IMR-90 (cell line): ENCODE measurements at places on chromosomes 3 and 15. TPM values are rescaled to one million over a fixed set of nuclear protein-coding genes. Genes with fewer than 3 reads are reported as not detected.

IREB2 gene
- 12.2 and 23.6 TPM in 2 replicates for total RNA-seq

CHAC1 gene
- 41.9 and 51.3 TPM in 2 replicates for total RNA-seq

STXBP5L gene
- not detected in 2 replicates for total RNA-seq

ROPN1 gene
- 0.18 TPM in 1 of 2 replicates, not detected in the other for total RNA-seq

LMAN1L gene
- total RNA-seq = not detected in 2 replicates

IQCB1 gene
- total RNA-seq = 18.3 and 26.4 TPM in 2 replicates

DNA sequence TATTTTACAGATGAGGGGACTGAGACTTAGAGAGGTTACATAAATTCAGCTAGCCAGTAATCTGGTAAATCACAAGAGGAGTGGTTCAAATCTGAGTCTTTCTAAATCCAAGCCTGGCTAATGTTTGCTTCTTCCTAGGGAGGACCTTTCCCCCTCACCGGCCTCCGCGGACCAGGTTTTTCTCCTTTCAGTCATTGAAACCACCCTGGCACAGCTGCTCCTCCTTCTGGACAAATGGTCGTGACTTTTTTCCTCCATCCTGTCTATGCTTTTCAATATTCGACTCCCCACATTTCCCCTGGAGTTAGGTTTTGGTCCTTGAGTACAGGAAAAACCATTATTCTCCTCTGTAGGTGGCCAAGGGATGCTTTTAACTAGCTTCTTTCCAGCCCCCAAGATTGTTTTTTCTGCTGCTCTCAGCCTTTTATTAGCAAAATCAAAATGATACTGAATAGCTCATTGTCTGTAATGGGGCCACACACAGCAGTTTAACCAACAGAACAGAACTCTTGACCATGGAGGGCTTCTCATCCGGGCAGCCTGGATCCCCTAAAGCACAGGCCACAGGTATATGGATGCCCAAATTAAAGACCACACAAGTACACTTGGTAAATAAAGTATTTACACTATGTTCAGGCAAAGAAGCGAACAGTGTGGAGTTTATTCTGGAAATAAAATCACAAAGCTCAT, 85.9 kb upstream of the KLHL25 start:
- DNase-seq = no peak

GRCh38 chr3:61562721-61563312, 1.4 kb downstream of the PTPRG start:
- peak; percentile 35 for DNase-seq

DNA sequence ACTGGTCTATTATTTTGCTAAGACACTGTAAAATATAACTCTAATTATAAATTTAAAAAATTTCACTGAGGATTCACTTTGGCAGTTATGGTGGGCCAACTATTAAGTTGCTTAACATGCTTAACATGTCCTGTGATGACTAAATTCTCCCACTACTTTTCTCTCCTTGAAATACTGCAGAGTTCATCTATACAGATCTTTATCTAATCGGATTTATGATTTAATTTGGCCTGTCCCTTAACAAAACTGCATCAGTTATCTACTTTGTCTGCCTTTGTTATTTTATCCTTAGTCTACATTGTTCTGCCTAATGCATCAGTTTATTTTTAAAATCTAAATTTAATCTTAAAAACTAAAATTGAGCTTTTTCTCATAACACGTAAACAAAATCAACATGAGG, 26.4 kb downstream of the CD96 start:
- no peak for DNase-seq

GRCh38 chr3:49013738-49014660, 4.4 kb downstream of the DALRD3 start:
- no peak for DNase-seq

DNA sequence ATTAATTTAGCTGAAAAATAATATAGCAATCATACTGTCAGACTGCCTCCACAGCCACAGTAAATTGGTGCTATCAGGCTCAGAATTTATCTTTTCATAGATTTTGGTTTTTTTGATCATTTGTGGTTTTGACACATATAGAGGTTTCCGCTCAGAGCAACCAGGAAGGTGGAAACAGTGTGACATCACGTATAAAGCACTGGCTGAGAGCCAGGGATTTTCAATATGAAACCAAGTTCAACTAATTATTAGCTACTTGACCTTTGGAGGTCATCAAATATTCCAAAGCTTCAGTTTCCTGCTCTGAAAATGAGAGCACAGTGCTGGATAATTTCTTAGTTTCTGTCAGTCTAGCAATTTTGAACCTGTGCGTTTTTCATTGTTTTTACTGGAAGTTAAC, 433.8 kb upstream of the SUCLG2 start:
- DNase-seq = no peak

DNA sequence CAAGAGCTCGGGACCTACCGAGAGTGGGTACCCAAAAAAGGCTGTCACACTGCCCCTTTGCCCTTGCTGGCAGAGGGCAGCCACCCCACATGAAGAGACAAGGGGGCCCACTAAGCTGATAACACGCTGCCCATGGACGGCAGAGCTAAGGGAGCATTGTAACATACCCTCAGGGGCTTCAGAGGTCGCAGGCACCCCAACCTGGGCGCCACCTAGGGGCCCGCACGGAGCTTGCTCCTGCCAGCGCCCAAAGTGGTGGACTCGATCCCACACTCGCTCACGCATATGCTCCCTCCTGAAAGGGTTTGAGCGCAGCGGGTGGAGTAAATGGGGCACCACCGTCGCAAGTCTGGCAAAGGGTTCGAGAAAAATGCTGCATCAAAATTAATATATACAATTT, 975.4 kb downstream of the ZPLD1 start:
- no peak for DNase-seq

DNA sequence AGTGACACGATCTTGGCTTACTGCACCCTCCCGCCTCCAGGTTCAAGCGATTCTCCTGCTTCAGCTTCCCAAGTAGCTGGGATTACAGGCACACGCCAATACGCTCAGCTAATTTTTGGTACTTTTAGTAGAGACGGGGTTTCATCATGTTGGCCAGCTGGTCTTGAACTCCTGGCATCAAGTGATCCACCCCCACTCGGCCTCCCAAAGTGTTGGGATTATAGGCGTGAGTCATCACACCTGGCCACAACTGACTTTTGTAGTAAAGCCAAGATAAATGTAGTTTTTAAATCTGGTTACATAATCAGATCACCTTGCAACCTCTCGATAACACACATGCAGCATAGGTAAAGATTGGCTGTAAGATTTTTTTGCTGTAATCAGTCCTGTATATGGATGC, 657.5 kb upstream of the DPPA4 start:
- no peak for DNase-seq

DNA sequence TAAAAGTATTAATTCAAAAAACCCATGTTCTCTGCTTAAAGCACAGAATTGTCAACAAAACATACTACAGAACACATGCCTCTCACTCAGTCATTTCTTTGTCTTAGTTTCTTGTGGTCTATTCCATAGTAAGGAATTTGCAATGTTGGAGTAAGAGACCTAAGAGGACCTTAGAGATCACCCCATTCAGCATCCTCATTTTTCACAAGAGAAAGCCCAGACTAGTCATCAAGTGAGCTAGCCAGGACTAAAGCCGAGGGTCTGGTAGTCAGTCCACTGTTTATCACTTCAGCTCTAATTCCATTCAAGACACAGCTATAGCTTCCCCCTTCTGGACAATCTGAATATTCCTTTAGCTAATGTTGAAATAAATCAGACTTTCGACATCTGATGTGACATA, 601.1 kb downstream of the FHIT start:
- no peak for DNase-seq
